Right atrium auricular region (tissue), 2 donors: ENCODE measurements at places on chromosomes 7 and 10.

GRCh38 chr7:82507976-82508677 is 64.5 kb upstream of the CACNA2D1 start:
- DNase-seq, result no peak

- no peak for DNase-seq
Measured at GRCh38 chr10:74589851-74590250, 236.5 kb upstream of the KAT6B start.

DNA sequence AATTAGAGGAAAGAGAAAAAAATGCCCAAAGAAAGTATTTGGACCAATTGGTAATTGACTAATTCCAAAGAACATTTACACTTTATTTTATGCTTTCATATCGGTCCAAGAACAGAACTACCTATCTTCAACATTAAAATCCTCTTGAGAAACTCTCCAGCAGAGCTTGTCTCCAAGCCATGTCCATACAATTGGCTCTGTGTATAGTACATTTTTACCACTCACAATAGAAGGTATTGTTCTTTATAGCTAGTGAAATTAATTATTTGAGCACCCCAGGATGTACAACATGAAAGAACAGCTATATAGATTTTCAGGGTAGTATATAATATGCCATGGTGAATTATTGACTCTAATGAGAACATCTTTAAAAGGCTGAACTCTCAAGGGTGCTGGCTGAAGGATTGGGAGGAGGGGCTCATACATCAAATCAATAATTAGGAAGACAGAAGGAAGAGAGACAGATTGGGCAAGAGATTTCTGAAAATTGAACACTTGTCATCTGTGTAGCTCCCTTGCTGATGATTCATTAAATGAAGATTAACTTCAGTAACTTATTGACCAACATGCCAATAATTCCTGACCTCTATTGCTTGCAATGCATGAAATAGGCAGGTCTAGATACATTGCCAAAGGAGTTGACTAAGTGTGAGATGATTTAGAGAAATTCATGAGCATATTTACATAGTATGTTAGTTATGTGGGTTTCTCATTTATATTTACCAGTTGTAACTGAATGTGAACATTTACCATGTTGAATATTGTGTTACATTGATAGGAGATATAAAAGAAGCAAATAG is 249.7 kb downstream of the MTERF1 start:
- DNase-seq, result no peak

- no peak for DNase-seq
Measured at GRCh38 chr7:6545398-6546126, 5.7 kb downstream of the GRID2IP start.
